ENCODE measurements at places on chromosomes 12 and 14. TPM values are rescaled to one million over a fixed set of nuclear protein-coding genes. Genes with fewer than 3 reads are reported as not detected.

The KRT3 gene
- not detected for total RNA-seq

The GPRC5A gene
- 18.6 TPM for total RNA-seq

The LBHD2 gene
- not detected for total RNA-seq

The GLIPR1L1 gene
- total RNA-seq = not detected

The IAPP gene
- total RNA-seq = not detected
